ENCODE measurements at places on chromosomes 6 and 20.
A peak's percentile ranks its signal among the peaks of the same experiment; 100 is the strongest.

- DNase-seq = peak; percentile 26
These were observed 11.6 kb upstream of the ELOVL5 start for GRCh38 chr6:53360093-53360912.

DNA sequence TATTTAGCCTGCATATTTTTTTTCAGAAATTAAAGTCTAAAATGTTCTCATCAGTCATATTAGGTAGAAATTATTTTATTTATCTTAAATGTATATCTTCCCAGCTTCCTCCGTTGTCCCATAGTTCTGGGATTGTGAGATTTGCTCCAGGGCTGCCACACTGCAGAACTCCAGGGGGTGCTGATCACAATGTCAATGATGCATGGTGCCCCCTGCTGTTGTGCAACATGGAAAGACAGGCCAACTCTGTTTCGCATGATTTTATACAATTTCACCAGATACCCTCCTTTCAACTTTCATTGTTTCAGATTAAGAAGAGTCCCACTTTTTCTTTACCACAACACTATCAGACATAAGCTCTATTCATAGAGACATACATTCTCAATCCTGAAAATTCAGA, 35.9 kb downstream of the ID4 start:
- DNase-seq = no peak

DNA sequence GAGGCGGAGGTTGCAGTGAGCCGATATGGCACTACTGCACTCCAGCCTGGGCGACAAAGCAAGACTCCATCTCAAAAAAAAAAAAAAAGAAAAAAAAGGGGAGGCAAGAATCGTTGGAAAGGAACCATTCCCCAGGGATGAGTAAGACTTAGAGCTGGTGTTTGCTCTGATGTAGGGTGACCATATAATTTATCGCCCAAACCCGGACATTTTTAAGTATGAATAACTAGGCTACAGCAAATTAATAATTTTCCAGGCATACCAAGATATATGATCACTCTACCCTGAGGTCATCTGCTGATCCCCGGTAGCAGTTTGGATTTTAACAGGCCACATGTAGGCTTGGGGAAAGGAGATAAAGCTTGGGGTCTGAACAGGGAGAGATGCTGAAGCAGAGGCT, 260.9 kb downstream of the BTBD9 start:
- DNase-seq = no peak

- no peak for DNase-seq
These were observed 4.0 kb downstream of the TMEM200A start for GRCh38 chr6:130369831-130370230.

GRCh38 chr6:36757206-36757605, 59.6 kb downstream of the RAB44 start:
- DNase-seq = no peak

DNA sequence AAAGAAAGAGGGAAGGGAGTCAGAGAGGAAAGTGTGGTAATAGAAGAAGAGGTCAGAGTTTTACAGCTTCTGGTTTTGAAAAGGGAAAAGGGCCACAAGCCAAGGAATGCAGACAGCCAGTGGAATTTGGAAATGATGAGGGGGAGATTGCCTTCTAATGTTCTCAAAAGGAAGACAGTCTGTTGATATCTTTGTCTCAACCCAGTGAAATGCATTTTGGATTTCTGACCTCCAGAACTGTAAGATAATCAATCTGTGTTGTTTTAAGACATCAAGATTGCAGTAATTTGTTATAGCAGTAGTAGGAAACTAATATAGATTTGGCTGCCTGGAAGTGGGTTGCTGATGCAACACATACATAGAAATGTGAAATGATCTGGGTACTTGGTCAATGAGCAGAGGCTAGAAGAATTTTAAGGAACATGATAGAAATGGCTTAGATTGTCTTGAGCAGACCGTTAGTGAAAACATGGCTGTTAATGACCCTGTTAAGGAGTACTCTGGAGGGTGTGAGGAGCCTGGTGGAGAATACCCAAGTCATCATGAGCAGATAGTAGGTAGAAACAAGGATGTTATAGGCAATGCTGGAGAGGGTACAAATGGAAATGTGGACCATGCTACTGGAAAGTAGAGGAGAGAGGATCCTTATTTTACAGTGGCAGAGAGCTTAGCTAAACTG, 255.8 kb upstream of the RAB32 start:
- no peak for DNase-seq

DNA sequence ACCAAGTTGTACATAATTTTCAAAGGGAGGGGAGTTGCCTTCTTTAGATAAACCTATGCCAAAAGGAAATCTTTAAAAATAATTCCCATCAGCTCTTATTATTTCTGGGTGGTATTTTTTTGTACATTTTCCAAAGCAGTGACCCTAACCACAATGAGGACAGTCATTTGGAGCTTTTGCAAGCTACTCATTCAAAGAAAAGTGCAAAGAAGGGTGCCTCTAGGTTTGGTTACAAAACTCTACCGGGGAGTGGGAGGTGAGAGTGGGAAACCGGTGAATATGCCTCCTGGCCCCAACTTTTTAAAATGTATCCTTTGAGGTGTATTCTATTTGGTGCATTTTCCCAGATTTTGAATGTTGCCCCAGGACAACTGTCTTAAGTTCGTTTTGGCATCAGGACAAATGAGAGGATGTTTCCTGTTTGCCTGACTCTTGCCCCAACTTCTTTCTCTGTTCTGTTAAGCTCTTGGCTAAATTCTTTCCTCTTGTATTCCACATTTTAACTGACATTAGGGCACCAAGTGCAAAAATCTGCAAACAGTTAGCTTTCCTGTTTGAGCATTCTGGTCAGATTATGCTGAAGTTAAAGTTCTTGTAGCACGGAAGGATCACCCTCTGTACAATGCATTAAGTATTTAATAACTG, 78.9 kb downstream of the SLX4IP start:
- DNase-seq = peak; percentile 18

- DNase-seq = no peak
These were observed 1.3 kb upstream of the SMLR1 start for GRCh38 chr6:130825772-130826441.

GRCh38 chr6:11606332-11606731, 68.8 kb downstream of the TMEM170B start:
- no peak for DNase-seq

- peak; percentile 29 for DNase-seq
These were observed 6.3 kb upstream of the GTF3C6 start for GRCh38 chr6:110951986-110952794.

DNA sequence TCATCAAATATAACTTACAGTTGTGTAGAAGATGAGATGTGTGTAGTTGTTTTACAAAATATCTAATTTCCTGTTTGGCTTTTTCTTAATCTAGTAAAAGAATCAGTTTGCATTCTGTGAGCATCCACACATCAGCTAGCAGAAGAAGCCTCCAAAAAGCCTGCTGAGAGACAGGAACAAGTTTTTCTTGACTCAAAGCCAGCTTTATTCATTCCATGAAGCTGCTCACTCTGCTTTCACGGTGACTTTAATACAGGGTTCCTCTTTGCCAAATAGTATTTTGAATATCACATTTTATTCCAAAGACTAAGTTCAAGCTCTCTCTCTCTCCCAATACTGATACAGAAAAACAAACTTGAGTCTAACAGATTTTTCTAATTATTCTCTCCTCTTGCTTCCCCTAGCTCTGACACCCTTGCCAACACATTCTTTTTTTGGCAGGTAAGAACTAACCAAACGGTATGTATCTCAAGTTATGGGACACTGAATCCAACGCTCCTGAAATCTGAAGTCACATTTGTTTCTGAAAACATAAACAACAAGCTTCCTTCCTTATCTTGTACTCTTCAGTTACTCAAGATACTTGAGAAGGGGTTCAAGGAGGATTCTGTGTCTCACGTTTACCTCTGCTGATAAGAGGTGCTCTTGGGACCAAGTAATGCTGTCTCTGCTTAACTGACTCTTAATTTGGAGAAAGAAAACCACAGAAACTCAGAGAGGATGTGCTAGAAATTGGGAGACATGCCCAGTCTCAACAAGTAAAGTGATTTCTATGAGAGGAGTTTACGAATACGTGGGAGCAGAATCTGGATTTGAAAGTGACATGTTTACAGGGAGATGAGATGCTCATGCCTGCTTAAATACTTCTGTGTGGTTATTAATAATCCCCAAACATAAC, 184.2 kb upstream of the SPTLC3 start:
- no peak for DNase-seq

DNA sequence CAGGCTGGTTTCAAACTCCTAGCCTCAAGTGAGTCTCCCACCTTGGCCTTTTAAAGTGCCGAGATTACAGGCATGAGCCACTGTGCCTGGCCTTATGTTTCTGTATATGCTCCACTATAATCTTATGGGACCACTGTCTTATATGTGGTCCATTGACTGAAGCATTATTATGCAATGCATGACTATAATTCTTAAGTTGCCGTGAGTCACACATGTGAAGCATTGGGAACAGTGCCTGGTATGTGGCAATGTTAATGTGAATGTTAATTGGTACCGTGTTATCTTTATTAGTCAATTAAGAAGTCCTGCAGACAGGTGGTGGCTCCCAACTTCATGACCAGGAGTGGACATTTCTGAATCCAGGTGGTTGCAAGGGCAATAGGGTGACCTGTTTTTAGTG, 14.7 kb upstream of the ASXL1 start:
- peak; percentile 55 for DNase-seq

- no peak for DNase-seq
These were observed 653.6 kb downstream of the EPM2A start for GRCh38 chr6:145081677-145082076.

DNA sequence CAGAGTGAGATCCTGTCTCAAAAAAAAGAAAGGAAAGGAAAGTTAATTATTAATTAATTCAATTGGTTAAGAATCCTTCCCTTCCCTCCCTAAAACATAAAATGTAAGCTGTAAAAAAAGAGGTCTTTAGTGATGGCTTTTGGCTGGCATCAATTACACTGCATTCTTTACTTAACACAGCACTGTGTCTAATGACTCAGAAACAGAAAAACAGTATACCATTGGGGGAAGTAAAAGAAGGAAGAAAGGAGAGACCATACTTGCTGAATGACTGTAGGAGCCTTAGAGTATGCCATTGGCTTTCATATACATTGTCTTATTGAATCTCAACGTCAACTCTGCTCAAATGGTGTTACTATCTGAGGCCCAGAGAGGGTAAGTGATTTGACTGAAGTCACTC, 18.3 kb upstream of the CITED2 start:
- peak; percentile 24 for DNase-seq

DNA sequence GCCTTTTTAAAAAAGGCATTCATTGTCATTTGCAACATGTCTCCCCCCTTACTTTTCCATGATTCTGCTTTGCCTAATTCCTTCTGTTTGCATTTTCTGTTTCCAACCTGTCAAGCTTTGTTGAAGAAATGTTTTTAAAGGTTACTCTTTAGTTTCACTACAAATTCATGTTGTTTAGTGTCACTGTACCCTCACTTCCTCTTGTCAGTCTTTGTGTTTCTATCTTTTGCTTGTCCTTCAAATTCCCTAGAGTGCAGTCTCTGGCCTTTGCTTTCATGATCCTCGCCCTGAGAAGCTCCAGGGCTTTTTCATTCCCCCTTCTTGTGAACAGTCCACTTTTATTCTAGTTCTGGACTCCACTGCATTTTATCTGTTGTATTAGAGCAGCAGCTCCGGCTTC, 90.6 kb downstream of the MAP3K4 start:
- no peak for DNase-seq

GRCh38 chr6:124683507-124683906, 278.7 kb upstream of the RNF217 start:
- no peak for DNase-seq

GRCh38 chr20:62846166-62846890, 15.3 kb downstream of the TCFL5 start:
- no peak for DNase-seq

DNA sequence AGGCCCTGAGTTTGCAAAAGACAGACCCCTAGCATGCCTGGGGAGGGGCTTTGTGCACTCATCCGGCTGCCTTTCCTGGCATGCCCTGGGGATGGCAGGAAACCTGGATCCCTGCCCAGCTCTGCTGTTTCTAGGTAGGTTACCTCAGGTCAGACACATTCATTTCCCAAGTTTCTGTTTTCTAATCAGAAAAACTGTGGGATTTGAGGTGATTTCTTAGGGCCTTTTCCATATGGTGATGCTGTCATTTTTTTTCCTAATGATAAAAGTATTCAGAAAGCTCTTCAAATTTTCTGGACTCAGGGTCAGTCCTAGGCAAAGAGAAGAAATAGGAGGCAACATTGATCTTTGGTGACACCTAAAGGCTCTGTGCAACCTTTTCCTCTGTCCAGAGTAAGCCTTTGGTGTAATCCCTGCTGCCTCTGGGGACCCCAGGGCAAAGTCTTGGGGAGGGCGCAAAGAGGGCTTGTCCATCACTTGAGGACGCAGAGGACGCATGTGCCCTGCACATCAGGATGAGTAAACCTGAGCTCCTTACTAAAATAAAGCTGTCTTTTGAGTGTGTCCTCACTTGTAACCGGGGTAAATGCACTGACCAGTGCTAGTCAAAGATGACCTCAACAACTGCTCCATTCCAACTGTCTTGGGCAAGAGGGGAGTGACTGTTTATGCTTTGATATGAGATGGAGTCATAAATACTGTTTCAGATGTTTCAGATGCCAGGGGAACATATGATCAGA, 13.5 kb upstream of the TRAM2 start:
- DNase-seq = peak; percentile 73
